ENCODE measurements at places on chromosomes 4 and X. TPM values are rescaled to one million over a fixed set of nuclear protein-coding genes. Genes with fewer than 3 reads are reported as not detected.

The TRIM60 gene
- polyA plus RNA-seq, result not detected

The COL4A6 gene
- 0.06 TPM for polyA plus RNA-seq

The ARHGEF6 gene
- 3.6 TPM for polyA plus RNA-seq

The CSAG2 gene
- polyA plus RNA-seq, result not detected

The SYNPO2 gene
- 3.2 TPM for polyA plus RNA-seq

The HTR2C gene
- not detected for polyA plus RNA-seq

The ADAM29 gene
- polyA plus RNA-seq, result not detected

The MAP7D2 gene
- polyA plus RNA-seq, result 0.11 TPM

The ACOX3 gene
- polyA plus RNA-seq, result 25.1 TPM

The GATA1 gene
- not detected for polyA plus RNA-seq

The EIF1AX gene
- polyA plus RNA-seq, result 129 TPM

The PHEX gene
- polyA plus RNA-seq, result 0.64 TPM

The COX18 gene
- polyA plus RNA-seq, result 3.6 TPM

The LDOC1 gene
- 23.1 TPM for polyA plus RNA-seq

The PARM1 gene
- polyA plus RNA-seq, result 0.14 TPM

The PDE5A gene
- polyA plus RNA-seq, result 8.0 TPM

The PLP1 gene
- polyA plus RNA-seq, result 0.53 TPM

The GAGE13 gene
- polyA plus RNA-seq, result not detected

The NSUN7 gene
- polyA plus RNA-seq, result 0.10 TPM

The YIPF7 gene
- polyA plus RNA-seq, result not detected

The HSFX4 gene
- not detected for polyA plus RNA-seq

The ATOH1 gene
- not detected for polyA plus RNA-seq

The PAGE2 gene
- not detected for polyA plus RNA-seq

The RPL9 gene
- polyA plus RNA-seq, result 627 TPM

The HPSE gene
- polyA plus RNA-seq, result 1.5 TPM

The POF1B gene
- polyA plus RNA-seq, result not detected

The ASB9 gene
- not detected for polyA plus RNA-seq

The CYBB gene
- not detected for polyA plus RNA-seq

Data from GM23248 (cell line).